ENCODE measurements at places on chromosomes 4 and X.
A peak's percentile ranks its signal among the peaks of the same experiment; 100 is the strongest.

DNA sequence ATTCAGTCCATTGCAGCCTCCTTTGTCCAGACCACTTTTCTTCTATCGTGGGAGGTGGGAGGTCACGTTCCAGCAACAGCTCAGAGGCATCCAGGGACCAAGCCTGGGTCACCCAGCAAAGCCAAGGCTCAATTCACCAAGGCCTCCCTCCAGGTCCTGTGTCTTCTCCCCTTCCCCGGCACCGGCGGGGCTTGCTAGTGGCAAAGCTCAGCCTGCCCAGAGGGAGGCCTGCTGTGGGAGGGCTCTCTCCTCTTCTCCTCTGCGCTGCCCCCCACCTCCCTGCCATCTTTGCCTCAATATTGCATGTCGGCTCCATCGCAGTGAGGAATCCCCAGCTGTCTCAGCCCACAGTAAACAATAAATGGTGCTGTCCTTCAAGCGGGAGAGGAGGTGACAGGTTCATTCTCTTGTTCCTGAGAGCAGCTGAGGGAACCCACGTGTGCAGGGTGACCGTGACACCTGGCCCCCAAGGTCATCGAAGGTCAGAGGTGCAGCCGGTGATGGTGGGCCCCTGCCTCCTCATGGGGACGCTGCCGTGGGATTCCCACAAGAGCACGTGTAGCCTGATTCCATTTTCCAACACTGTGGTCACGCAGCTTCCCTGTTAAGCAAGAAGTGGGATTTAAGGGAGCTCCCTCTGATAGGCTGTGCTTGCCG lies 111.5 kb upstream of the PSAPL1 start:
- DNase-seq = no peak

DNA sequence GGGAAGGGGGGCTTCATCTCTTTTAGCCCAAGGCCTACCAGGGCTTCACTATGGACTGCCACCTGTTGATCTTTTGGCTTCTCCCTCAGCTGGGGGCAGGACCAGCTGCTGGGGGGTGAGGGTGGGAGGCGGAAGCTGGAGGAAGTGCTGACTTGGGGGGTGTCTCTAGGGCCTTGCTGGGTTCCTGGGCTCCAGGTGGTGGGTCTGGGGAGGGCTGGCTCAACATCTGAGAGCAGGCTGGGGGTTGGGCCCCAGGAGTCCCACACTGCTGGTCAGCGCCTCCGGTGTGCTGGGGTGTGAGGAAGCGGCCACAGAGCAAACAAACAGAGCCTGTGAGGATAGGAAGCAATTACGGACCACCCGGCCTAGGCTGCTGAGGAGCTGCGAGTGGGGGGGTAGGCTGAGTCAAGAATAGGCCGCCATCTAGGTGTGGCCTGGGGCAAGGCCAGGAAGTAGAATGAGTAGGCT lies 85.7 kb downstream of the EFNB1 start:
- DNase-seq = no peak

DNA sequence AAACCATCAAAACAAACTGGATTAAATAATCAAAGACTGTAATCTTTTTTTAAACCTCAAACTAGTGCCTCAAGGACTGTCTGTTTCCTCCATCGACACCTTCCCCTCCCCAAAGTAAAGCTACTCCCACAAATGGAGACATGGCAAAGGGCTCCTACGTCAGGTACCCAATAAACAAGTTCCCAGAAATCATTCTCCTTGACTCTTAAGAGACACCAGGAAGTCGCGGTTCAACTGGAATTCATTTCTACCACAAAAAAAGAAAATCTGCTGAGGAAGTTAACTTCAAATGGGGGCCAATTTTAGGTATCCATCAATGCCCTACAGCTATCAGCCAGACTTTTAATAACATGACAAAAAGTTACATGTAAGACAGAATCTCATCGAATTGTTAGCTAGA lies 2.5 kb downstream of the RPS4X start:
- no peak for DNase-seq

DNA sequence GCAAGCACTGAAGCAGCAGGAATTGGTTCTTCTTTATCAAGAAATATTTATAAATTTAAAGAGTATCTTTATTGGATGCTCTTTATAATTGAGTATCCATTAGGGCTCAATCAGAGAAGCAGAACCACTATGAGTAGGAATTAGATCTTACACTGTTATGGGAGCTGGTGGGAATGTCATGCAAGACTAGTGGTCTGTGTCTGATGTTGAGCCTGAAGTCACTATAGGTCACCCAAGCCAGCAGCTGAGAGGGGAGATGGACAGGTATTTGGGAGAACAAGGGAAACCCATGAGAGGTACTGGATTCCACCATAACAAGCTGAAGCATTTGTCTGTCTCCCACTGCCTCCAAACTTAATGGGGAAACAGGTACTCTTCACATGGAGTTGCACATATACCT lies 283.7 kb upstream of the BOD1L1 start:
- no peak for DNase-seq

- DNase-seq = no peak
These were observed 221.7 kb upstream of the DIPK2B start for GRCh38 chrX:45422216-45422925.

- DNase-seq = no peak
These were observed 133.0 kb downstream of the KLHL8 start for GRCh38 chr4:87087420-87087819.

GRCh38 chr4:74330295-74330750 lies 22.1 kb downstream of the EPGN start:
- DNase-seq = no peak

- DNase-seq = peak; percentile 50
These were observed 6.3 kb downstream of the FNIP2 start for GRCh38 chr4:158775091-158775651.

DNA sequence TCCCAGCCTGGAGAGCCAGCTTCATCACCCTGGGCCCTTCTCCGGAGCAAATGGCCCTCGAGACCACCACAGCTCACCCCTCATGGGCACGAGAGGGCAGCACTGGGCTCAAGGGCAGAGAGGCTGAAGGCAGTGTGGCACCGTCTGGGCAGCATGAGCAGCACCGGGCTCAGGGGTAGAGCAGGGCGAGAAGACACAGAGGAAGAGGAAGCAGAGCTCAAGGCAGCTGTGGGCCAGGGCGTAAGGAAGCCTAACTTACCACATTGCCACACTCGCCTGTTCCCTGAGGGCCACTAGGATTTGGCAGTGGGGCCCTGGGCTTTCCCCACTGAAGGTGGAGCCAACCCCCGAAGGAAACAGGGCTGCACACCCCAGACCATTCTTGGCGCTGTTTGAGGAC lies 15.5 kb downstream of the ZNF185 start:
- no peak for DNase-seq

Data from MCF 10A (cell line).